ENCODE measurements at places on chromosomes 12 and 14. TPM values are rescaled to one million over a fixed set of nuclear protein-coding genes. Genes with fewer than 3 reads are reported as not detected.

Gene BCL11B
- 57.8 TPM for total RNA-seq

Gene SIX4
- not detected for total RNA-seq

Gene ACTN1
- 106 TPM for total RNA-seq

Gene DBX2
- not detected for total RNA-seq

Gene CIDEB
- 6.9 TPM for total RNA-seq

Gene MIP
- not detected for total RNA-seq

Gene FOXA1
- total RNA-seq: 0.16 TPM

Gene UBE2N
- 188 TPM for total RNA-seq

Gene PLBD1
- not detected for total RNA-seq

Gene C12orf60
- 4.6 TPM for total RNA-seq

Gene GYS2
- total RNA-seq: not detected

Gene RXYLT1
- total RNA-seq: 7.9 TPM

Gene CABP1
- 3.0 TPM for total RNA-seq

Gene NFATC4
- 1.7 TPM for total RNA-seq

Gene MUCL1
- total RNA-seq: 0.82 TPM

Gene GPR137C
- total RNA-seq: 0.51 TPM

Gene TAC3
- 1.7 TPM for total RNA-seq

Gene HRK
- total RNA-seq: not detected

Gene OR4E2
- total RNA-seq: not detected

Gene BIN2
- total RNA-seq: 46.3 TPM

Gene SALL2
- total RNA-seq: 5.4 TPM

Gene SOAT2
- total RNA-seq: 0.59 TPM

Gene PPM1H
- 0.18 TPM for total RNA-seq

Gene KLRC3
- total RNA-seq: not detected

Gene TAS2R42
- total RNA-seq: not detected

Gene CRACR2A
- 7.3 TPM for total RNA-seq

Gene SLC17A8
- total RNA-seq: not detected

Gene POLE2
- total RNA-seq: 47.6 TPM

Gene ARHGAP9
- total RNA-seq: 151 TPM

Gene INF2
- total RNA-seq: 48.6 TPM

Gene ATN1
- 73.5 TPM for total RNA-seq

Gene HCAR1
- total RNA-seq: 1.8 TPM

Gene CDH24
- 1.4 TPM for total RNA-seq

Gene KLHL33
- 0.04 TPM for total RNA-seq

Gene LBHD2
- total RNA-seq: not detected

Gene RHOJ
- total RNA-seq: not detected

Gene TXNDC16
- total RNA-seq: 7.0 TPM

Gene KCNA1
- total RNA-seq: 0.16 TPM

Gene STON2
- 0.48 TPM for total RNA-seq

Gene SENP1
- total RNA-seq: 39.9 TPM

Gene ZNF385A
- 1.2 TPM for total RNA-seq
